ENCODE measurements at places on chromosomes 7 and 10.
A peak's percentile ranks its signal among the peaks of the same experiment; 100 is the strongest.

DNA sequence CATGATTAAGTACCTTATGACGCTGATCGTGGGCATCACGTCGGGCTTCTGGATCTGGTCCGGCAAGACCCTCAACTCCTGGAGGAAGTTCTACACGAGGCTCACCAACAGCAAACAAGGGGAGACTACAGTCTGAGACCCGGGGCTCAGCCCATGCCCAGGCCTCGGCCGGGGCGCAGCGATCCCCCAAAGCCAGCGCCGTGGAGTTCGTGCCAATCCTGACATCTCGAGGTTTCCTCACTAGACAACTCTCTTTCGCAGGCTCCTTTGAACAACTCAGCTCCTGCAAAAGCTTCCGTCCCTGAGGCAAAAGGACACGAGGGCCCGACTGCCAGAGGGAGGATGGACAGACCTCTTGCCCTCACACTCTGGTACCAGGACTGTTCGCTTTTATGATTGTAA, 2.5 kb downstream of the FZD1 start:
- no peak for DNase-seq

- no peak for DNase-seq
Observed at GRCh38 chr7:50310361-50310760, 5.8 kb downstream of the IKZF1 start.

GRCh38 chr10:119445311-119445934, 97.1 kb downstream of the RGS10 start:
- DNase-seq: peak; percentile 78

GRCh38 chr10:110641256-110641655, 2.9 kb upstream of the RBM20 start:
- DNase-seq: peak; percentile 51

DNA sequence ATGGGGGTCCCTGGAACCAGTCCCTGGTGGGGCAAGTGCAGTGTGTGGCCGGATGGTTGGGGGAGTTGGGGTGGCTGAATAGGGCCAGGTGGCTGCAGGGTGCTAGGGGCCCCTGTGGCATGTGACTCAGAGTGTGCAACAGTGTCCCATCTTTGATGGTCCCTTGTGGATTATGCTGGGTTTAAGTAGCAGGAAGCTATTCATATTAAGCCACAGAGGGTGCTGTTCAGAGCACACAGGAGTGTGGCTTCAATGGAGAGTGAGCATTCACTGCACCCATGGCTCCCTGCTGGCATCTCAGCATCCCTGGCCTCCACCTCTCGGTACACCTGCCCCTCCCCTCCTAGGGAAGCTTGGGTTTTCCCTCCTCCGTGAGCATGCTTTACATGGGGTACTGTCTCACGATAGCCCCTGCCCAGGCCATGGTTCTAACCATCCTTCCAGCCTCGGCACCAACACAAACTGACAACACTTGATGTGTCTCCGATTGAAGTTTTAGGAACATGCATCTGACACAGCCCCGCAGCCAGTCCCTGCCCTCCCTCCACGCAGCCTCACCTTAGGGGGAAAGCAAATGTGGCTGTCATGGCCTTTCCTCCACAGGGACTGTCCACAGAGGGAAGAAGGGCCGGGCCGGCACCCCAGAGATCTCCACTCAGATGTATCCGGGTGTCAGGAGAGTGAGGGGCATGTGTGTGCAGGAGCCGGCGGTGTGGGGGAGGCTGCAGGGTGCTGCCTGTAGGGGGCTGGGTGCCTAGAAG, 30.4 kb upstream of the PPIF start:
- DNase-seq: no peak

DNA sequence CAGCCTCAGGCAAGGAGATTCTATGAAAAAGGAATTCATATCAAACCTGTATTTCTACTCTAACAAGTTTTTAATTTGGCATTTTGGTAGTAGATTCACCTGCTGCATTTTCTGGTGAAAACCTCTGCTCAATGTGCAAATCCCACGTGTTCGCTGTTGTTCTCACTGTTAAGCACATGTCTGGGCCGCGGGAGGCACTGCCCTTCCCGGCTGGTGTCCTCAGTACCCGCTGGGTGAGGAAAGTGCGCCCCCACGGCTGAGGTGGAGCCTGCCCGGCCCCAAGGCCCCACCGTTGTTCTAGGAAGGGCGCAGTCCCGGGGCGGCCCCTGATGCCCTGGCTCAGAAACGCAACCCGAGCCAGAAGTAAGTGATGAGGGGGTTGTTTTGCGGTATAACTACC, 193.4 kb upstream of the VWC2 start:
- DNase-seq: no peak

- no peak for DNase-seq
Observed at GRCh38 chr10:11425676-11426075, 185.8 kb downstream of the USP6NL start.

DNA sequence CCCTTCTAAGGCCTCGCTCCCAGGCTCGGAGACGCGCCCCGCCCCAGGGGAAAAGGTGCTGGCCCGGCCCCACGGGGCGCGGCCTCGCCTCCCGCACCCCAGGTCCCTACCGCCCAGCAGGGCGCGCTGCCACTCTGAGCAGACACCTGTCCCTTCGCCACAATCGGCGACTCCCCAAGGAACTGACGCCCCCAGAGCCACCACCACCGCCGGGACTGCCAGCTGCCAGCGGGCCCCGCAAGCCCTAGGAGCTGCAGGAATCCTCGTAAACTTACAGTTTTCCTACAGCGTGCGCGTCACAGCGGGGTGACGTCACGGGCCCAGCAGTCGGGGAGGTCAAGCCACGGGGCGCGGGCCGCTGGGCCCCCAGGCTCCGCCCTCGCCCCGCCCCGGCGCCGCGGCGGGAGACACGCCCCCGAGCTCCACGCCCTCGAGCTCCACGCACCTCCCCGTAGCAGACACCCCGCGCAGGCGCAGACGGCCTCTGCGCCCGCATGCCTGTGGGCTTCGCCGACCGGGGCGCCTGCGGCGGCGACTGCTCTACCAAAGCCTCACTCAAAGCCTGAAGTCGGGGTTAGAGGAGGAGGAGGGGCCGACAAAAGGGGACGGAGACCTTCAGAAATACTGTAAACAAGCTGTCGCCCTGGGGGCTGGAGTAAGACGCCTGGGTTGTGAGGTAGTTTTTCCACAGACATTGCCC, at the start of gene ZNF438:
Gene ZNF438 (minus strand): TSS at position 308 of the 700 bp plus-strand sequence. CDS start 154,831 bp downstream, outside the sequence.
- DNase-seq: peak; percentile 92

- DNase-seq: no peak
Observed at GRCh38 chr7:134415700-134416099, 43.2 kb downstream of the AKR1B1 start.

DNA sequence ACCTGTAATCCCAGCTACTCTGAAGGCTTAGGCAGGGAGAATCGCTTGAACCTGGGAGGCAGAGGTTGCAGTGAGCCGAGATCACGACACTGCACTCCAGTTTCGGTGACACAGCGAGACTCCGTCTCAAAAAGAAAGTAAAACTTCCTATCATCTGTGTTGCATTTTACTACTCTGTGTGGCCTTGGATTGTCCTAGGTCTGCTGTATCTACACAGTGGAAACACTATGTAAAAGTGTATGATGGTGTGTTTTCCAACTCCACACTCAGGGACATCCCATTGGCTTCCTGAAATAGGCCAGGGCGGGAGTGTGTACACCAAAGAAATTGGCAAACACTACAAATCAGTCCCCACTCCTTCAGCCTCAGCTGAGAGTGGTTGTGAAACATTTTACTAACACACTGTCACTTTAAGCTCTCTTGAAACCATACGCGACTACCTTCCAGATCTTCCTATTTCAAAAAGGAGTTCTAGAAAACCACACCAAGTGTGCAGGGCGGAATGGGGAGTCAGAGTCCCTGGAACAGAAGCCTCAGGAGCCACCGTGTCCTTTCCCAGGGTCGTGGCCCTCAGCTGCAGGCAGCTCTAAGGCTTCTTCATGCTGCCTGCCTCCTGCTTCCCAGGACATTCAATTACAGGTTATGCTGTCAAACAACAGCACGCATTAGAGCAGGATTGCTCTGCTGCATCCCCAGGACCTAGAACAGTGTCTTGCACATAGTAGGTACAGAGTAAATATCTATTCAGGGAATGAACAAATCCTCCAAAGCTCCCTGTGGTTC, 275.4 kb downstream of the PARD3 start:
- no peak for DNase-seq

DNA sequence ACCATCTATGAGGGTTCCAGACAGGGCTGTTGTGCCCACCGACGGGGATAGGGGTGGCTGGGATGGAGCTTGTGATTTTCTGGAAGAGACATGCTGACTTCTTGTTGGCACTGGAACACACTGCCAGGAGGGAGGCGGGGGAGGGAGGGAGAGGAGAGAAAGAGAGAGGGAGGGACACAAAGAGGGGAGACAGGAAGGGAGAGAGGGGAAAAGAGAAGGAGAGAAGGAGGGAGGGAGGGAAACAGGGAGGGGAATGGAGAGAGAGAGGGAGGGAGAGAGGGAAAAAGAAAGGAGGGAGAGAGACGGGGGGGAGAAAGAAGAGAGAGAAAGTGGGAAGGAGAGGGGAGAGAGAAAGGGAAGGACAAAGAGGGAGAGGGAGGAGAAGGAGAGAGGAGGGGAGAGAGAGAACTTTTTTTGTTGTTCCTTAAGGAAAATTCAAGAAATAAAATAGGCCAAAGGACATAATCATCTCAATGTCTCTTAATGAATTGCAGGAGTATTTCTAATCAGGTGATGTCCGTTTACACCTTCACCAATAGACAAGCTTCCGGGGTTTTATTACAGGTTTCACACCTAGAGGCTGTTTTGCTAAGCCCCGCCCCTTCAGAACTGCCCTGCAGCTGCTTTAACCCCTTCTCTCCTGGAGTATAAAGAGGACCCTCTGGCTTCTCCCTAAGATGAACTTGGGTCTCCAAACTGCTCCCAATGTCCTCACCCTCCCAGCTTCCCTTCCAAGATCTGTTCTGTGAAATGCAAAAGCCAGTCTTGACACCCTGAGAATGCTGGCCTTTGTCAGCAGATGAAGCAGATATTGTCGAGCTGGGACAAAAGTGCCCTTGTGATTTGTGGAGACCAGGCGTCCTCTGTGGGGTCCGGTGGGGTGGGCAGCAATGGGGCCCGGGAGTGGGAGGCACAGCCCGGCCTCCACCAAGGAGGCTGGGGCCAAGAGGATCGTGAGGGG, 82.0 kb upstream of the GTF2IRD1 start:
- no peak for DNase-seq

- no peak for DNase-seq
Observed at GRCh38 chr10:43264965-43265798, 1.7 kb downstream of the RASGEF1A start.

- DNase-seq: no peak
Observed at GRCh38 chr10:293636-294035, 158.4 kb downstream of the ZMYND11 start.

GRCh38 chr7:74061840-74062539, 21.6 kb upstream of the LIMK1 start:
- DNase-seq: peak; percentile 30

Data from stimulated activated CD4-positive, alpha-beta T cell treated with anti-CD3 and anti-CD28 coated beads, TNF-alpha, amount 100 ng/mL, for 24 hours (primary cell).